ENCODE measurements at places on chromosomes 1 and 21. TPM values are rescaled to one million over a fixed set of nuclear protein-coding genes. Genes with fewer than 3 reads are reported as not detected.

C1orf115 gene
- total RNA-seq: 32.1 TPM

CD5L gene
- not detected for total RNA-seq

CHAF1B gene
- 0.87 TPM for total RNA-seq

ASPM gene
- total RNA-seq: not detected

PLPPR4 gene
- total RNA-seq: 2.5 TPM
